Suprapubic skin (tissue), 4 donors: ENCODE measurements at places on chromosomes 12 and 14.

DNA sequence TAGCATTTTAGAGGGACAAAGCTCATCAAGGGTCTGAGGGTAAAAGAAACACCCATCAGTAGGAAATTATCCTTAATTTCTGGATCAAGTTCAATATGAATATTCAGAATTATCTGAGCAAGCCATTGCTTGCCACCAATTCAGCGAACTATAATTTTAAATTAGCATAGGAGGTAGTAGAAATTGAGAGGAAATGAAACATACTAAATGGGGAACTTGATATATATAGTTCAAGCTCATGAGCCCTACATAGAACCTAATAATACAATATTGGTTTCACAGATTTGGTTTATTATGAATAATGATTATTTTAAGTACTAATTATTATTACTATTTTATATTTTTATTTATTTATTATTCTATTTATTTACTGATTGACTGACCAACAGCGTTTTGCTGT is 42.1 kb upstream of the GXYLT1 start:
- no peak for DNase-seq

DNA sequence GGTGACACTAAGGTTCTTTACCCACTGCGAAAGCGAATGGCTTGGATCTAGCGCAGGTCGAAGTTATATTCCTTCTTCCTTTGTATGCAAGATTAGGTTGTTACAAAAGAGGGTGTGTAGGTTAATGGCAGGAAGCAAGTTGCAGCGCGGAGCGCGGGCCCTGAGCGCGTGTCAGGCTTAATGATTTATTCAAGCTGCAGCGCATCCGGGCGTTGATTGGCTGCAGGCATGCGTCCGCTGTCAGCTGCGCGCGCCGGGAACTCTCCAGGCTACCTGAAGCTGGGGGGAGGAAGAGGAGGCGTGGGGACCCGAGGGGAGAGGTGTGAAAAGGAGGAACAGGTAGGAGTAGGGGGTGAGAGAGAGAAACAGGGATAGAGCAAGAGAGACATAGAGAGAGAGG is 7.4 kb downstream of the ASCL1 start:
- no peak for DNase-seq

DNA sequence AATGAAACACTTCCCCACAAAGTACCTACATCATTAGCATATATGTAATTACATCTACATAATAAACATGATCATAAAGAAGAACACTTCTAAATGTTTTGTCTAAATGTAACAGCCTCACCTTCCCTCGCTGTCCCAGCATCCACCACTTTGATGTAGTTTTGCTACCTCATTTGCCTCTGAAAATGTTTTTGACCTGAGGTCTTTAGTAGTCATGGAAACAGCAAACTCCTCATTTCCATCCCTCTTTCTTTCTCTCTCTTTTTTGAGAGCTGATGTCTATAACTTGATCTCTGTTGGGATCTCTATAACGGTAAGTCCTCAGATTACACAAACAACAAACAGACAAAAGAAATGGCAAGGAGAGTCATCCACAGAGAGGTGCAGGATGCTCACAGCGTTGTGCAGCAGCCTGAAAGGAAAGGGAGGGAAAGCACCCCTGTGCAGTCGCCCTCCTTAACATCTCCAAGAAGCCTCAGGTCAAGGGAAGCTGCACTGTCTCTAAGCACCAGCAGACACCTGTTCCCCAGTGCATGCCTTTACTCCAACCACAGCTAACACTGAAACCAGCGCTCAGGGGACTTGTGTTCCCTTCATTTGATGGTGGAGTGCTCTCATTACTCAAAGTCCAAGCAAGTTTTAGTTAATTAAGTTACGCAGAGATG is 268.7 kb downstream of the TMEM132D start:
- DNase-seq, result no peak

DNA sequence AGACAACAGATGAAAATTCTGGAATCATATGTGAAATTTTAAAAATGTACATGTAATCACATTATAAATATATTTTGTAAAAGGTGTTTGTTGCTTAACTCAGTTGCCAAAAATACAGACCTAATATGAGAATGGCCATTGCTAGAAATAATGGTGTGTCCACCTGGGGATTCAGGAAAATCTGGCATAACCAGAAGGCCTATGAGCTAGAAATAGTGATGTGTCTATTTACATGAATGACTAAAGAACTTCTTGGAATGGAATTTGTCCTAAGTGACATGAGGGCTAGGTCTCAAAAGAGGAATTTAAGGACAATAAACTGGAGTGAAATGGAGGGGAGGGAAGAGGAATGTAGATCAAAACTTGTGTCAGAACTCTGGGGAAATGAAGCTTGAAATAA is 126.4 kb downstream of the PTPRR start:
- no peak for DNase-seq

DNA sequence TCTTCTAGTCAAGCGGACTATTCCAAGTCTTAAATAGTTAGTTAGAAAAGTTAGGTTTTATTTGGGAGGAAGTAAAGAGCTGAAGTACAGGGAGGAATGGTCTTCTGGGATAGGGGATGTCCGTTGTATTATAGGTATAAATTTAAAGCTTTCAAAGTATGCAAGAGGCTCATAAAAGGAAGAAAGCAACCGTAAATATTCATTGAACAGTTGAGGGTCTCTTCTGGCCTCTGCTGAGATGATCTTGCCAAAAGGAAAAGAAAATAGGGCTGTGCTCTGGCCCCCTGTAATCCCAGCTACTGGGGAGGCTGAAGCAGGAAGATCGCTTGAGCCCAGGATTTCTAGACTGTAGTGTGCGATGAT is 377 bp upstream of the TIMELESS start:
- DNase-seq, result no peak

- no peak for DNase-seq
These were observed 209.8 kb downstream of the PELI2 start for GRCh38 chr14:56328021-56328420.

DNA sequence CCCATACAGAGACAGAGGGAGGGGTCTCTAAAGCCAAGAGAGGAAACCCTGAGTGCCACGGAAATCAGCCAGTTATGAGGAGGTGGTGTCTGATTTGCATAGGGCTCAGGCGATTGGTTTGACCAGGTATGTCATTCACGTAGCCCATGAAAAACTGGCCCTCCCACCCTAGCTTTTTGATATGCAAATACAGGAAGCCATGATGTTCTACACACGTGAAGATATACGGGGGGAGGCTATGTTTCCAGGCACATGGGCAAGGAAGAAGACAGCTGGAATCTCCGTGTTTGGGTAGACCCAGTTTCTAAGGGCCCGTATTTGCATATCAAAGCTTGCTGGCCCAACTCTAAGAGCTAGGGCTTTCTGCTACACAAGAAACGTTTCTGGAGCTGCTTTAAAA is 717.8 kb upstream of the SEL1L start:
- DNase-seq, result no peak

DNA sequence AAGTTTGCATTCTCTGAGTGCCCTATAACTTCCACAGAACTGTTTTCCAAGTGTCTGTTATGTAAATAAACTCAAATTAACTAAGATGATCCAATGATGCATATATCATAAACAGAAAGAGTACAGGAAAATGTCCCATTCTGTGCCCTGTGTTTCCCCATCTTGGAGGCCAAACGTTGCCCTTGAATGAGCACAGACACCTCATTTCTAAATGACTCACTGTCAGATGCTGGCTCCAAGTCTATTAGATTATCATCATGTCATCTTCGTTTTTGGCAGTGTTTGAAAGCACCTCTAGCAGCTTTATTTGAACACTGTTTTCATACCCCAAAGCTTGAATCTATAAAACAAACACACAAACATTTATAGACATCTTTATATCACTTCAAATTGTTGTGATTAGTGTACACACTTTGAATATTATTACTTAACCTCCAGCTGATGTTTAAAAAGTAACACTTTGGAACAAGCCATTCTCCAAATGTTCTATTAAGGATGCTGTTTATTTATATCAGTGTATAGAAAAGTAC is 424.2 kb downstream of the NOVA1 start:
- DNase-seq, result no peak

GRCh38 chr12:30448038-30448437 is 247.6 kb downstream of the IPO8 start:
- no peak for DNase-seq

DNA sequence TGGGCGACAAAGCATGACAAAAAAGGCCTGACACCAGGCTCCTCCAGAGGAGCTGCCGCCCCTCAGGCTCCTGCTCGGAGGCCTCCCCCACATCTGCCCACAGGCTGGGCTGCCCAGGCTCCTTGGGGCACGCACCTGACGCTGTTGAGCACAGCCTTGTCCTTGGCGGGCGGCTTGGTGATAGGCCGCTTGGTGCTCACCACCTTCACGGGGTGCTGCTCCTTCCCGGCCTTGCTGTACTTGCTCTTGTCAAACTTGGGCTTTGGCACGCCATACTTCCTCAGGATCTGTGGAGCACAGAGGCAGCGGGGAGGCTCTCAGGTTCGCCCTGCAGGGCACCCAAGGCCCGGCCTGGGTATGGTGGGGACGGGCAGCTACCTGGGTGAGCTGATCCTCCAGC is 53.4 kb downstream of the TRAFD1 start:
- no peak for DNase-seq
